Activated CD4-positive, alpha-beta T cell treated with anti-CD3 and anti-CD28 coated beads for 1 hour (primary cell): ENCODE measurements at places on chromosomes 2 and 18.

DNA sequence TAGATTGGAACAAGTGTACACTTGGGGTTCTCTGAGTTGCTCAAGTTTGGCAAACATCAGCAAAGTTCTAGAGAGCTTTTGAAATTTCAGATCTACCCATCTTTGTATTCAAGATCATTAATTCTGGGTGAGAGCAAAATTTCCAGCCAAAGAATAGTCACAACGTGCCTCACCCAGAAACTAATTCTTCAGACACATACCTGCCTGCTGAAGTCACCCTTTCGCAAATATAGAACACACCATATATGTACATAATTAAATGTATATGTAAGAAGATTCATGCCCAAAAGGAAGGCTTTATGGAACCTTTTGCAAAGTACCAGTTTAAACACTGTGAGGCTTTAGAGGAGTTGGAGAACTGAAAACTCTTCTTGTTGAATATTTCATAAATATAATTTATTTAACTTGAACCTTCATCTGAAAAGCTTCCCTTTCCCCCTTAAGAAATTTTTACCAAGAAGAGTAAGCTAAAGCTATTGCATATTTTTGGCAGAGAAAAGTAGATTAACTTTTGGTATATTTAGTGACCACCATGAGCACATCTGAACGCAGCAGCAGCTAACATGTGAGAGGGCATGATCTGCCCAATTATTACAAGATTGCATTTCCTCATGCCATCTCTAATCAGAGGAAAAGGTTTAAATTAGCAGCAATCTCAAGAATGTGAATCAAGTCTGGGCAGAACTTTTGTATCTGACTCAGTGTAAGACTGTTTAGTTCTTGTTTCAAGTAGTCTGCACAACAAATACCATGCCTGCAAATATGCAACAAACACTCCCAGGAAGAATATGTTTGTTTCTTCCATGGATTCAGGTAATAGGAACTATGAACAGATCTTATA lies 8.2 kb downstream of the RND3 start:
- DNase-seq = no peak

- no peak for DNase-seq
Observed at GRCh38 chr18:37180086-37180485, 351.2 kb downstream of the KIAA1328 start.

GRCh38 chr2:239008677-239009588 lies 161.0 kb downstream of the TWIST2 start:
- DNase-seq = no peak

DNA sequence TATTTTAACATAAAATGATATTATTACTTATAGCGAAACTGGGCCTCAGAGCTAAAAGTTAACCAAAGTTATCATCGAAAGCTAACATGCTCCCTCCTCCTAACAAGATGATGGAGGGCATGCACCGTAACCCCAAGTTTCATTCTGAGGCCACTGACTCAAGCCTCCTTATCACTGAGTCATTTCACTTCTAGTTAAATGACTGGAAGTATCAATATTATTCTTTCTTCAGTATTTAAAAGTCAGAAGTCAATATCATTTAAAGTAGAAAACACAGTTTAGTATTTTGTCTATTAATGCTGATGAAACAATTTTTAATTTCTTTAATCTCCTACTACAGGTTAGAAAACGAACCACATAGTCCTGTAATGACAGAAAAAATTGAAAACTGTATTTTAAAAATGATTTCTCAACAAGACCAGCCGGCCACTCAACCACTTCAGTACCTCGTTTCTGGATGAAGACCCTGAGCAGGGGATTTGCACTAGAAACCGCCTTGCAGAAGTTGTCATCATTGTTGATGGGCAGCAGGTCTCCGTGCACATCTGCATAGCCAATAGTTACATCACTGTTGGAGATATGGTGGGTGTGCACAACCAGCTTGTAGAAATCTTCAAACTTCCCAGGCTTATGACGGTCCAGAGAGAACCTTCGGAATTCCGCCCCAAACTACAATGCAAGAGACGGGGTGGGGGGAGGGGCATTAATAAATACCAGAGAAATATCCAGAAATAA lies 44.9 kb downstream of the PARD6G start:
- DNase-seq = no peak

GRCh38 chr2:1968209-1968987 lies 224.1 kb upstream of the PXDN start:
- DNase-seq = no peak

GRCh38 chr2:99653433-99653832 lies 163.6 kb upstream of the REV1 start:
- DNase-seq = no peak

DNA sequence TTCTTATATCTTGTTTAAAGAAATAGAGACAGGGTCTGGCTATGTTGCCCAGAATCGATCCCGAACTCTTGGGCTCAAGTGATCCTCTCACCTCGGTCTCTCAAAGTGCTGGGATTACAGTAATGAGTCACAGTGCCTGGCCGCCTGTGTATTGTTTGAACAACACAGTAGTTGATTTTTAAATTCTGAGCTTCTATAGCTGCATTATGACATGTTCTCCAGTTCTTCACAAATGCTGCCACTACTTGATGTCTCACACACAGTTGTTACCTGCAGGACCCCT lies 7.7 kb upstream of the RHOB start:
- no peak for DNase-seq

DNA sequence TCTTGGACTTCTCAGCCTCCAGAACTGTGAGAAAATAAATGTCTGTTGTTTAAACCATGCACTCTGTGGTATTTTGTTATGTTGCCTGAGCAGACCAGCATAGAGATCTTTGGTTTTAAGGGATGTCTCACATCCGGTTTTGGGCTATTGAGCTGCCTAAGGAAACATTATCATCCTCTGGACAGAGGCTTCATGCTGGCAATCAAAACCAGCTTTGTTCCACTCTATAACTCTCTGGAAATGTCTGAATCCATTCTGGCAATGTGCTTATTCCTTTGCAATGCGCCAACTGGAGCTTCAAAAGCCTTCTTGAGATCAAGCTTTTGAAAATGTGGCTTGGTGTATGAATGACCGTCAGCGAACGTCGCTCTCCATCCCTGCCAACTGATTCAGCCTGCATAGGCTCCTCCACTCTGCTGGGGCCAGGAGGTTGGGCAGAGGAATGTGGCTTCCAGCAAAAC lies 183.6 kb upstream of the MGAT5 start:
- no peak for DNase-seq

- no peak for DNase-seq
Observed at GRCh38 chr2:104583811-104584210, 270.1 kb upstream of the POU3F3 start.

DNA sequence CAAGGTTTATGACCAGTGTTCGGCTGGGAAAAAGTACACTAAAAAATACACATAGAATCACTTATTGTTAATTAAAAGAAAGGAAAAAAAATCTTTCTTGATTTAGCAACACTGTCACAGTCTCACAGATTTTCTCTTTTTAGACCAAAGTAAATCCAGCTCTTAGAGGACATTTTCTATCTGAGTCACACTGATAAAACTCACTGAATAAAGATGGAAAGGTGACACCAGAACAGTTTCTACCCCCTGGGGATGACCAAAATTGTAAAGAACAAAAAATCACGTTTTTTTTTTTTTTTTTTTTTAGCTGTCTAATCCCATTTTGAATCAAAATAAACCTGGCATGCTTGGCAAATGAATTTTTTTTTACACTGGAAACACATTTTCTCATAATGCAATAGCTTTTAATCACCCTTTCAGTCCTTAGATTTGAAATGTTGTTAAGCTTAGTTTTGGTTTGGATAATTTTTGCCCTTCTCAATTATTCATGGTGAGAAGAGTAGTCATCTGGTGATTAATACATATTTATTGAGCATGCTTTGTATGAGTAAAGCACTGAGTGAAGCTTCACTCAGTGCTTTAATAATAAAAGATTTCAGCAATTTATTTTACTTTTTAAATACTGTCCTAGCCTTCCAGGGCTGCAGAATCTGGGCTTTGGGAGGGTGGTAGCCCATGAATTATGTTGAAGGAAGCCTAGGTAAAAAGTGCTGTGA lies 886.3 kb downstream of the SLC4A3 start:
- no peak for DNase-seq

DNA sequence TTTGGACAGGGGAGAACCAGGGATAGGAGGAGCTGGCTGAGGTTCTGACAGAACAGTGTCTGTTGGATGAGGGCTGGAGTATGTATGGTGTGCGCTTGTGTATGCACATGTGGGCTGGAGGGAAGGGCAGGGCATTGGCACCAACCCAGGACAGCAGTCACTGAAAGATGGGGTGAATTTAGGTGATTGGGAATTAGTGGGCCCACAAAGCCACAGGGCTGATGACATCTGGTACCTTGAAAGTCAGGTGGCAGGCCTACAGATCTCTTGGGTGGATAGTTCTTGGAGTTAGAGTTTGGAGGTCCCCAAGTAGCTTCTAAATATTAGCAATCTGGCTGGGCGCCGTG lies 45.7 kb downstream of the C2orf42 start:
- no peak for DNase-seq

- DNase-seq = no peak
Observed at GRCh38 chr2:239826786-239827522, 198.2 kb downstream of the NDUFA10 start.

GRCh38 chr2:10948188-10948564 lies 36.4 kb downstream of the KCNF1 start:
- DNase-seq = no peak

DNA sequence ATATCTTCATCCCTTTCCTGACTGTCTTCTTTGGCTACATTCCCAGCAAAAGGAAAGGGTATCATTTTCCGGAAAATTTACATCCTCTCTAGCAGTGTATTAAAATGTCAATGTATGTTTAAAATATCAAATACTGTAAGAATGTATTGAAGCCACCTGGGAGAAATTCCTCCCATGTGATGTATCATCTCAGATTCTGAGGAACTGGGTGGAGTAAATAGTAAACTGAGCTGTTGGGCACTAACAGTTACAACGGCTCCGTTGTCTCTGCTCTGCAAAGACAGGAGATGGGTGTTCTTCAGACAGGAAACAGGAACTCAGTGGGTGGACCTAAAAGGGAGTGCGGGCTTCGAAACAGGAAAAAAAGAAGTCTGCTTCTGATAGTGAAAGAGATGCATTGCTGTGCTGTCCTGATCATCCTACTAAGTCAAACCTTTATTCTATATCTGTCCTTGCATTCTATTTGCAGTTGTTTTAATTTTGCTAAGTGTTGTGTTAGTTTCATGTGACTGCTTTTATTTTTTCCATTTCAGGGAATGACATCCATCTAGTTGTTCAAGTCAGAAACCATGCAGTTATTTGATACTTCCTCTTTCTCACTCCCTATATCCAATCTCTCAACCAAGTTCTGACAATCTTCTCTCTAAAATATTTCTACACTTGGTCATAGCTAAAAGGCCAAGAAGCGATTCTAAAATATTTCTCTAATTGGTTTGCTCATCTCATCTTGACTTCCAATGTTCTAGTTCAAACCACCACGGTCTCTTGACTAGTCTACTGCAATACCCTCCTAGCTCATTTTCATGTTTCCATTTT lies 19.4 kb downstream of the DOK1 start:
- no peak for DNase-seq

DNA sequence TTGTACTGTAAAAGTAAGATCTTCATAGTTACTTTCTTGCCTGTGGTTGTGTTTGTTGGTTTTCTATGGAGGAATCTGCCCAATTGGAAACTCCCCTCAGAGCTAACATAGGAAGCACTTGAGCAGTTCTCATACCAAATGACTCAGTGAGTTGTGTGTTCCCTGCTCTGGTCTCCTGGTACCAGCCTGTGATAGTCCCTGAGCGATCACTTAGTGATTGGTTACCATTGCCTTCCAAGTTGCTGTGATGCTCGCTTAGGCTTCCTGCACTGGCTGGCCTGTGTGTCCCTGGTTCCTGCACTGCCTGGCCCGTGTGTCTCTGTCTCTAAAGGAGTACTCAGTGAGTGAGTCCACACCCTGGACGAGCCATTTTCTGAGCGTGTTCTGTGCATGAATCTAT lies 133.0 kb downstream of the MAP4K4 start:
- DNase-seq = no peak

GRCh38 chr2:58739033-58739432 lies 497.9 kb upstream of the FANCL start:
- no peak for DNase-seq

GRCh38 chr18:63788447-63789096 lies 13.4 kb downstream of the SERPINB7 start:
- no peak for DNase-seq

DNA sequence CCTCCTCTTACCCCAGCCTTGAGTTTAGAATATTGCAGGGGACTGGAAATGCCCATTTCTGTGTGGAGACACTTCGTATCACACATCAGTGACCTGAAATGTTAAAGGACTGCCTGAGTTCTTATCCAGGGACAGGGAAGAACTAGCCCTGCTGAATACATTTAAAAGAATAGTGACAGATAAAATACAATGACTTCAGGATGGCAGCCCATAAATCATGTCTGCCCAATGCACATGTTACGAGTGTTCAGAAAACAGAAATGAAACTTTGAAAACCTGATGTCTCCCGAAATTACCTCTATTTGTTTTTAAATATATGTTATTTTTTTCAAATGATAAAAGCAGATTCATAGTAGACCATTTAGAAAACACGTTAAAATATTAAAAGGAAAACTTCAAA lies 22.3 kb upstream of the RAB12 start:
- no peak for DNase-seq

DNA sequence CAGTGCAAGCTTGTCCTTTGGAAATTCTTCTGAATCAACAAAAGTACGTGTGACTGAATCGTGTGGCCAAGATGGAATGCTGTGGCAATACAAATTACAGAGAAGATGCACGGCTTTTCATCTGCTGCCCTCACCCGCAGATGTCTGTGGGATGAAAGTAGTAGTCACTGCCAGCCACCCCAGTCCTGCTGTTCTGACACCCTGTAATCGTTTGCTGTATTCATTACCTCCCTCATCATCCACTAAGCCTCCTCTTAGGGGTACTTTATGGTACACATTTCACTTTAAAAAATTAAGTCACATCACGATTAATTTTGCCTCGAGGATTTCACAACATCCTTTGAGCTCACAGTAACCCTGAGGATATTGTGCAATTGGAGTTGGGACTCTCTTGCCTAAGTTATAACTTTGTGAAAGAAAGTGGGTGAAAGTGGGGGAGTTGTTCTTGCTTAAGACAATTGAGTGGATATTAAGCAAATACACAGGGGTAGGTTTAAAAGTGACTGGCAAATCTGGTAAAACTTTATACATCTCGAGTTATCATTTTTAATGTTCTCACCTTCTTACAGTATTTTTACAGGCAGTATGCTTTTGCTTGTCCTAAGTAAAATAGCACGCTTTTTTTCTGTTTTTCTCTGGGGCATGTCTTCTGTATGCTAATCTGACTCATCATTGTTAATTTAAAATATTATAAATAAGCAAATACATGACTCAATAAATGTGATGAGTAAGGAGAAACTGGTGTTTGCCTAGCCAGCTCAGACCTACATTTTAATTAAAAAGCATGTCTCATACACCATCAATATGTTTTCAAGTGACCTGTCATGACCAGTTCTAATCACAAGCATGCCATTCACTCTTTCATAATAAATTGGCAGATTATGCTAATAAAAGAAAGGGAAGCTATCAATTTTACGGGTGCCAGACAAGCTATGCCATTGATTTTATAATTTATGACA lies 680.9 kb downstream of the IRS1 start:
- no peak for DNase-seq

GRCh38 chr2:170484552-170484951 lies 230.6 kb upstream of the SP5 start:
- DNase-seq = no peak

- DNase-seq = no peak
Observed at GRCh38 chr2:25558262-25558661, 115.1 kb downstream of the DTNB start.

GRCh38 chr2:13611939-13612338 lies 895.2 kb downstream of the TRIB2 start:
- no peak for DNase-seq

GRCh38 chr2:160145471-160145870 lies 54.6 kb downstream of the ITGB6 start:
- DNase-seq = no peak
